Activated CD4-positive, alpha-beta memory T cell treated with anti-CD3 and anti-CD28 coated beads, Interleukin-2, amount 10 ng/mL, durations not matched to agents 7 days and 5 days (primary cell): ENCODE measurements at places on chromosomes 13 and 19. TPM values are rescaled to one million over a fixed set of nuclear protein-coding genes. Genes with fewer than 3 reads are reported as not detected.

KMT2B gene
- total RNA-seq: 57.5 TPM

DKKL1 gene
- total RNA-seq: not detected

URI1 gene
- total RNA-seq: 59.0 TPM

C1QTNF9B gene
- not detected for total RNA-seq

- DNase-seq: no peak
- H3K4me1 ChIP-seq: no peaks in the 10 kb centered on the region
- H3K4me3 ChIP-seq: no peak overlapping the region
- no peak overlapping the region for H3K27ac ChIP-seq
- peaks cover 35% of the 10 kb centered on the region for H3K27me3 ChIP-seq
These were observed 7.2 kb upstream of the PABPC3 start for GRCh38 chr13:25088562-25089221.

PSG1 gene
- total RNA-seq: not detected

DNA sequence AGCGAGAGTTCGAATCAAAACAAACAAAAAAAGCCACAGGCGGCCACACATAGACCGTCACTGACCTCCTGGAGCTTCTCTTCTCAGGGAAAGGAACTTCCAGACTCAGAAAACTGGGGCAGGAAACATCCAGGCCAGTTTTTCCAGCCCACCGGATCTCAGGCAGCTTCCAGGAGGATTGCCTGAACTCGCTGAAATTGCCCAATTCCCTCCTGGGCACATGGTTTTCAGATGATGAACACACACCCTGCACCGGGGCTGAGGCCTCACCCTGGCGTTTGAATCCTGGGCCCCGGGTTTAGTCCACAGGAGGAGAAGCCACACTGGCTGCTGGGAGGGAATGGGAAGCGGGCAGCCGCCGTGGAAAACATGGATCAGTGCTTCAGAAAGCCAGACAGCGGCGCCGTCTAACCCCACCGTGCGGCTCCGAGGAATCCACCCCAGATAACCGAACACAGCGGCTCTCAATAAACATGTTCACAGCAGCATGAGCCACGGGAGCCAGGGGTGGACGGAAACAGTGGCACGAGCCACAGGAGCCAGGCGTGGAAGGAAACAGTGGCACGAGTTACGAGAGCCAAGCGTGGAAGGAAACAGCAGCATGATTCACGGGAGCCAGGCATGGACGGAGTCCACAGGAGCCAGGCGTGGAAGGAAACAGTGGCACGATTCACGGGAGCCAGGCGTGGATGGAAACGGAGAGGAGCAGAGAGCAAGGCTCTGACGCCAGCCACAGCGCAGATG, 18.2 kb upstream of the PTBP1 start:
- H3K4me1 ChIP-seq: no peaks in the 10 kb centered on the region
- H3K27me3 ChIP-seq: no peaks in the 10 kb centered on the region
- DNase-seq: no peak

DNA sequence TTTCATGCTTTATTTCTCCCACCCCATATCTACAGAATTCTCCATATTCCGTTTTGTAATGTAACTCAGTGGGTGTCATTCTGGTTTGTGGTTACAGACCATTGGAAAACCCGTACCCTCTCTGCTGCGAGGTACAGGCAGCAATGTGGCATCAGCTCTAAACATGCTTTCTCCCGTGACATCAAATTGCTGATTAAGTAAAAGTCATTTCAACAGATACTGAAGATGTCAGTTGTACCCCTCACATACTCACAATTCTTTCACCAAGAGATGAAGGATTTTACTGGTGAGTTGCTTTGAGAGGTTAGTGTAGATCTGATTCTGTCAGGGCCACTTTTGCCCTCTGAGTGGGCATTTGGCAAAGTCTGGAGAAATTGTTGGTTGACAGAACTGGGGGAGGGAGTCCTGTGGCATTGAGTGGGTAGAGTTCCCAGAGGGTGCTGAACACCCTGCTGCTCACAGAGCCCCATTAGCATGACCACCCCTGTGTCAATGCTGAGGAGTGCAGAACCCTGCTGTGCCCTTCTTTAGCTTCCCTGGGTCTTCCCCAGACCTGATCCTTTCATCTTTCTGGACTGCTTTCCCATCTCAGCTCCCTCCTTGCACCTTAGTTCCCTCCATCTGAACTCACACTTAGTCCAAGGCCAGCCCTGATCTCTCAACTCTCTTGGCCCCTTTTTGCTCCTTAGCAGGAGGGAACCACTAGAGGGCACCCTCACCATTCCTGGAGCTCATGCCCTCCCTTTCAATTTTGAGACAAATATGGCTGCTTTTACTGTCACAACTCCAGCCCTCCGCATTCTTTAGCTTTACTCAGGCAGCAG, 39.9 kb upstream of the CEACAM8 start:
- no peak overlapping the region for H3K4me3 ChIP-seq
- no peak overlapping the region for H3K27ac ChIP-seq
- peak; percentile 48 for DNase-seq
- peaks cover 17% of the 10 kb centered on the region for H3K27me3 ChIP-seq

GRCh38 chr19:35901055-35901644, 810 bp upstream of the NFKBID start:
- peak overlapping the region; percentile 94 for H3K4me3 ChIP-seq
- H3K4me1 ChIP-seq: peaks cover 53% of the 10 kb centered on the region
- DNase-seq: no peak
- peaks cover 41% of the 10 kb centered on the region for H3K36me3 ChIP-seq
- H3K27ac ChIP-seq: peak overlapping the region; percentile 95

DNA sequence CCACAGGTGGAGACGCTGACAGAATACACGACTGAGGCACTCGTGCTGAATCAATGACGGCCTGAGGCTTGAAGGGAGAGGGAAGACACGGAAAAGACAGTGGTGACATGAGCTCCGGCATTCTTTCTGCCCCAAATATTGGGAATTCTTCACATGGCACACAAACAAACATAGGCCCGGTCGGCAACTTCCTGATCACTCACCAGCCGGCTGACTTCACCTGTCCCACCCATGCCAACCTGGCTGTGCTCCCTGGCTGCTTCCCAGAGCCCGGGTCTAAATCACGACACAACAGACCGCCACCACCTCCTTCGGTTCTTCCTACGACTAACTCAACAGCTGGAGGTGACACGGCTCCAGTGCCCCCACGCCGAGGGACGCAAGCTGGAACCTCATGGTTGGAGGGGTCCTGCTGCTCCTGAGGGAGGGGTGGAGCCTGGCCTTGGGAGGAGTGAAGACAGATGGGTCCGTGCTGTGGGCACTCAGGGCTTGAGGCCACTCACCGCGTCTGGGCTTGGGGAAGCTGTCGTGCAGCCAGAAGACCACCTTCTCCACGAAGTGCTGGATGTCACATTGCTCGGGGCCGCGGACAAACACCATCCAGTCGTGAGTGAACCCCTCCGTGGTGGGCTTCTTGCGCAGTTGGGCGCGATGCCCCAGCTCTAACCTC, 9.6 kb downstream of the MLLT1 start:
- no peaks in the 10 kb centered on the region for H3K27me3 ChIP-seq
- peak overlapping the region; percentile 16 for H3K27ac ChIP-seq
- H3K36me3 ChIP-seq: peaks cover 20% of the 10 kb centered on the region
- DNase-seq: no peak
- no peak overlapping the region for H3K4me3 ChIP-seq

DNA sequence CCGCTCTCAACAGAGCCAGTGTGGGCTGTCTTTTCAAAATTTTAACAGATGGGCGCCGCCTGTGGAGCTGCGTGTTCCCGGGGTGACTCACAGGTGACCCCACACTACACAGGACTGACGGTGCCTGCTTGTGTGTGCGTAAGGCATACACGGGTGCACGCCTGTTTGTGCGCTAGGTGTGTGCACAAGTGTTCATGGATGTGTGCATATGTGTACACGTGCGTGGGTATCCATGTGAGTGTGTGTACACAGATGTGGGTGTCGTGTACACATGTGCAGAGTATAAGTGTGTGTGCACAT, 92.7 kb upstream of the SOX1 start:
- H3K27ac ChIP-seq: no peak overlapping the region
- no peak for DNase-seq
- no peak overlapping the region for H3K4me3 ChIP-seq
- no peaks in the 10 kb centered on the region for H3K27me3 ChIP-seq
- H3K4me1 ChIP-seq: no peaks in the 10 kb centered on the region
- peaks cover 10% of the 10 kb centered on the region for H3K36me3 ChIP-seq

DNA sequence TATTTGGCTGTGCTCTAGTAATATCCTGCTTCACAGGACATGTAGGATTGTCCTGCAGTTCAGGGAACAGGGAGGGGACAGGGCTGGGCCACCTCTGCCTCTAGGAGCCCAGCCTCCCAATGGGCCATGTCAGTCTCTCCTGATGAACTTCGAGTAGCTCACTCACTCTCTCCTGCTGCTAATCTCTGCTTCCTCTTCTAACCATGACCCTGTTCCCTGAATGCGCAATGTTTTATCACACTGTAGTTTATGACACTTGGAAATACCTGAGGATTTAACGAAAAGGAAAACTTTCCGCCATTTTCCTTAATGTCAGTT, 9.2 kb downstream of the PARP4 start:
- no peak for DNase-seq
- peaks cover 22% of the 10 kb centered on the region for H3K4me1 ChIP-seq
- H3K36me3 ChIP-seq: peaks cover 61% of the 10 kb centered on the region

GRCh38 chr13:112990783-112991182, 21.8 kb downstream of the MCF2L start:
- no peaks in the 10 kb centered on the region for H3K27me3 ChIP-seq
- H3K36me3 ChIP-seq: no peaks in the 10 kb centered on the region
- H3K4me1 ChIP-seq: no peaks in the 10 kb centered on the region
- H3K4me3 ChIP-seq: no peak overlapping the region

GRCh38 chr13:71858647-71859046, 8.4 kb downstream of the DACH1 start:
- H3K36me3 ChIP-seq: no peaks in the 10 kb centered on the region
- no peaks in the 10 kb centered on the region for H3K4me1 ChIP-seq
- no peak overlapping the region for H3K27ac ChIP-seq
- H3K4me3 ChIP-seq: no peak overlapping the region
- DNase-seq: no peak

ZIC2 gene
- 0.50 TPM for total RNA-seq

- H3K27ac ChIP-seq: no peak overlapping the region
- peak overlapping the region; percentile 91 for H3K4me3 ChIP-seq
- H3K36me3 ChIP-seq: no peaks in the 10 kb centered on the region
- H3K4me1 ChIP-seq: peaks cover 31% of the 10 kb centered on the region
- DNase-seq: no peak
- H3K27me3 ChIP-seq: peaks cover 10% of the 10 kb centered on the region
These were observed 1.8 kb upstream of the SLC27A1 start for GRCh38 chr19:17468302-17469091.

- H3K4me1 ChIP-seq: peaks cover 23% of the 10 kb centered on the region
- no peak overlapping the region for H3K4me3 ChIP-seq
- no peak for DNase-seq
- H3K27ac ChIP-seq: no peak overlapping the region
- peaks cover 7% of the 10 kb centered on the region for H3K36me3 ChIP-seq
These were observed 102.7 kb downstream of the ELF1 start for GRCh38 chr13:40916207-40916998.

GRCh38 chr13:43072394-43072793, 49.0 kb downstream of the DNAJC15 start:
- no peak for DNase-seq
- no peaks in the 10 kb centered on the region for H3K27me3 ChIP-seq
- H3K27ac ChIP-seq: no peak overlapping the region
- H3K4me1 ChIP-seq: peaks cover 29% of the 10 kb centered on the region
- H3K4me3 ChIP-seq: no peak overlapping the region
- H3K36me3 ChIP-seq: peaks cover 31% of the 10 kb centered on the region

BCL3 gene
- 63.4 TPM for total RNA-seq

EDNRB gene
- total RNA-seq: not detected

GRCh38 chr13:84812078-84812477, 929.8 kb upstream of the SLITRK1 start:
- H3K27ac ChIP-seq: no peak overlapping the region
- no peaks in the 10 kb centered on the region for H3K27me3 ChIP-seq
- no peaks in the 10 kb centered on the region for H3K36me3 ChIP-seq
- no peak for DNase-seq

DPF1 gene
- total RNA-seq: 0.40 TPM

- H3K36me3 ChIP-seq: peaks cover 44% of the 10 kb centered on the region
- no peak overlapping the region for H3K4me3 ChIP-seq
- H3K4me1 ChIP-seq: peaks cover 9% of the 10 kb centered on the region
These were observed 29.6 kb downstream of the PPP5C start for GRCh38 chr19:46376241-46377153.

GRCh38 chr19:35332817-35333216, 3.8 kb downstream of the CD22 start:
- no peak overlapping the region for H3K4me3 ChIP-seq
- no peaks in the 10 kb centered on the region for H3K36me3 ChIP-seq
- no peak overlapping the region for H3K27ac ChIP-seq
- no peak for DNase-seq

GRCh38 chr13:41599619-41600018, 142.3 kb downstream of the RGCC start:
- DNase-seq: no peak
- no peak overlapping the region for H3K27ac ChIP-seq
- peaks cover 13% of the 10 kb centered on the region for H3K4me1 ChIP-seq
- no peak overlapping the region for H3K4me3 ChIP-seq

DNA sequence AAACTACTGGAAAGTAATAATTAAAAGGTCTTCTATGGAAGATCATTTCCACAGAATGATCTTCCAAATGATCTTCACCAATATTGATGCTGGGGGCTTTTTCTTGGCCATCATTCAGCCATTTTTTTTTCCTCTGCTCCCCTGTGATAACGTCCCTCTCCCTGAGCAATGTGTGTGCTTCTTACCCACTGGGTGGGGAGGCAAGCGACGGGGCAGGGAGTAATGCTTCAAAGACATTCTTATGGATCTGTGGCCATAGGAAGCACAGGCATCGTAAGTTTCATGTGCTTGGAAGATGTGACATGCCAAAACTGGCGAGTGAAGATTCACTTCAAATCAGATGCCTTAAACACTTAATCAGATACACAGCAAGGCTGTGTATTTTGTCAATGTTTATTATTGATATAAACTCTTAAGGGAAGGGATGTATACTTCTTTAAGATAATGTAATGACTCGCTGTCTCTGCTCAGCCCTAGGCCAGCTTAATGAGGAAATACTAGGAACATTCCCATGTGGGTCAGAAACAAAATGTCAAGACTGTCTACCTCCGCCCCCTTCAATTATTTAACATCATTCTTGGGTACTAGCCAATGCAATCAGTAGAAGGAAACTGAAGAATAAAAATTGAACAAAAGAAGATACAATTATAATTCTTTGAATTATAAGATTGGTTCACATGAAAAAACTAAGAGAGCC, 34.1 kb upstream of the SERPINE3 start:
- no peak overlapping the region for H3K4me3 ChIP-seq
- DNase-seq: no peak
- H3K36me3 ChIP-seq: no peaks in the 10 kb centered on the region
- no peak overlapping the region for H3K27ac ChIP-seq
